ENCODE measurements at places on chromosomes 3 and 15. TPM values are rescaled to one million over a fixed set of nuclear protein-coding genes. Genes with fewer than 3 reads are reported as not detected.
A peak's percentile ranks its signal among the peaks of the same experiment; 100 is the strongest.

The USP50 gene
- total RNA-seq = not detected

The AMT gene
- 8.2 TPM for total RNA-seq

The NR2F2 gene
- total RNA-seq = 343 TPM

The STRIT1 gene
- not detected for total RNA-seq

The XYLB gene
- 2.4 TPM for total RNA-seq

DNA sequence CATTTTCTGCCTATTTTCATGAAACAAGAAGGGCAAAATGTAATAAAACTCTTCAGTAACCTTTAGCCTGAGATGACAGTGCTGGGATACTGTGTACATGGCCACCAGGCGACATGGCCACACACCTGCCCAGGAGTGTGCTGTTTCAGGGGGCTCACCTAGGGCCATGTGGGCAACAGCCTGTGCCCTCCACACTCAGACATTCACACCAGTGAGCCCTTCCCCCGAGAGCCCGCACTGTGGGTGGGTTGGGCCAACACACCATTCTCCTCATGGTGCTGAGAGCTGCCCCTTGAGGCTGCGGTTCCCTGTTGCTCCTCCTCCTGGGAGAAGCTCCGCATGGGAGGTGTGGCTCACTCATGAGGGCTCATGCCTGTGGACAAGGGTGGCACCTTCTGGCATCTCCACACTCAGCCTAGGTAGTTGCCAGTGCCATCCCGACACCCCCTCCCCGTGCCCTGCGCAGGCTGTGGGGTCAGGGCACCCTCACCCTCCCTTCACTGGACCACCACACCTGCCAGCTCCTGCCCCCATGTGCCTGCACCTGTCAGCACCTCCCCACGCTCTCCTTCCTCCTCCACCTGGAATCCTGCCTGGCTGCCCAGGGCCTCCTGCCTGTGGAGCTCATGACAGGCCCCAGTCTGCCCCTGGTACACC lies 19.7 kb downstream of the OCA2 start:
- DNase-seq = no peak

- no peak for DNase-seq
Measured at GRCh38 chr3:156682501-156682900, 8.1 kb downstream of the TIPARP start.

- DNase-seq = no peak
Measured at GRCh38 chr3:156892701-156893100, 66.5 kb downstream of the LEKR1 start.

DNA sequence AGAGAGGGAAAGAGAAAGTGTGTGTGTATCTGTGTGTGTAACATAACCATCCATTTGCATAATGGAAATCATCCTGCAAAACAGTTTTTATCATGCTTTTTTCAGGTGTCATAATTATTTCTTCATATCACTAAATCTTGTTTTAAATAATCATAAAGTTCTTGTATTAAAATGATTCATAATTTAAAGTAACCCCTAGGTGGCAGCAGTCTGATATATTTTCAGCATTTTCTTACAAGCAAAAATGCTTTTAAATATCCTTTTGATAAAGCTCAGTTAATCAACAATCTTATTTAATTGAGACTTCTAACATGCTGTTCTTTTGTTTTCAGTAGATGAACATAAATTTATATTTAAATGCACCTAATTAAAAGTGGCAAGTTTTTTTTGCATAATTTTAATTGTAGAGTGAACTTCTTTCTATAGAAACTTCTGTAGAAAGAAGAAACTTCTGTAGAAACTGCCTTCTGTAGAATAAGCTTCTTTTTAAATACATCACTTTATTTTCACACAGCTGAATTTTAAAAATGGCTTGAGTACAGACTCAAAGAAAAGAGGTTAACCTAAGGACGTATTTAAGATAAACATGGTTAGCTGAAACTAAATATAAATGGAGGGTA lies 72.5 kb downstream of the OPA1 start:
- no peak for DNase-seq

DNA sequence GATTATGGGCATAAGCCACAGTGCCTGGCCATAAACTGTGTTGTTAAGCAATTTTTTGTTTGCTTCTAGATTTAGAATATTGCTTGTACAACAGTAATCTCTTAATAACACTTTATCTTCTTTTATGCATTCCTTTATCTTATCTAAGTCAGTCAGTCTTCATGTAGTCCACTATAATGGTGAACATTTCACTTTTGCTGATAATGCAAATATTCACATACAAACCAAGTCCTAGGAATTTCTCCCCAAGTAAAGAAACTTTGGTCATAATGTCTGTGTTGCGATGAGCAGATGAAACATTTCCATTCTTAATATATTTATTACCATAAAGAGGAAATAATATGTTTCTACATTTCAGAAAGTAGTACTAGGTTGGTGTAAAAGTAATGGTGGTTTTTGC lies 765.8 kb upstream of the ARRDC4 start:
- DNase-seq = no peak

DNA sequence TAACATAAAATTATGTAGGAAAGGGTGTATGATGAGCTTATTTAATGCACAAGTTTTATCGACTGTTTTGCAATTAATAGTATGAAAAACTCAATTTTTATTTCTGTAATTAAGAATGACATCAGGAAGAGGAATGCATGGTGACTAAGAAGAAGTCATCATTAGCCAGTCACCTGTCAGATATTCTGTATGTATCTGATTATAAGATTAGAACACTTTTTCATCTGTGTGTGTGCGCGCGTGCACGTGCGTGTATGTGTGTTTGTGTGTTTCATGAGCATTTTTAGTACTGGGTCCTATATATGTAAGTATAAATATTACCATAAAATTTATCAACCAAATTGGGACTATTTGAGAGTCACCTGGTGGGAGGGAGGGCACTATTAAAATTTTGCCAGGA lies 5.0 kb upstream of the ABHD2 start:
- no peak for DNase-seq

GRCh38 chr3:71361334-71361890 lies 222.1 kb downstream of the FOXP1 start:
- DNase-seq = no peak

DNA sequence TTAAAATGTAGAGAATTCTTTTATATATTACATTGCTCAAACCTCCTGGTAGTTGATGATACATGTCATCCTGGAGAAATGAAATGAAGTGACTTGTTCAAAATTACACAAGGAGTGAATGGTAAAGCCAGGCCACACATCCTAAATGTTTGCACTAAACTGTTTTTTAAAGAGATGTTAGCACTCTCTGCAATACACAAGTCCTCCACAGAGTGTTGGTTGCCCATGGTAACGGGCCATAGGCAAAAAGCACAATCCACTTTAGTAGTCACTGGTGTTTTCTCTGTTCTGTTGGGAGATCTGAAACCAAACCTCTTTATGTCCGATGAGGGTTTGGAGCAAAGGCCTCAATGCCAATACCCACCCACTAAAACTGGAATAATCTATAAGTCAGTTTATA lies 907.4 kb downstream of the NTRK3 start:
- DNase-seq = no peak

DNA sequence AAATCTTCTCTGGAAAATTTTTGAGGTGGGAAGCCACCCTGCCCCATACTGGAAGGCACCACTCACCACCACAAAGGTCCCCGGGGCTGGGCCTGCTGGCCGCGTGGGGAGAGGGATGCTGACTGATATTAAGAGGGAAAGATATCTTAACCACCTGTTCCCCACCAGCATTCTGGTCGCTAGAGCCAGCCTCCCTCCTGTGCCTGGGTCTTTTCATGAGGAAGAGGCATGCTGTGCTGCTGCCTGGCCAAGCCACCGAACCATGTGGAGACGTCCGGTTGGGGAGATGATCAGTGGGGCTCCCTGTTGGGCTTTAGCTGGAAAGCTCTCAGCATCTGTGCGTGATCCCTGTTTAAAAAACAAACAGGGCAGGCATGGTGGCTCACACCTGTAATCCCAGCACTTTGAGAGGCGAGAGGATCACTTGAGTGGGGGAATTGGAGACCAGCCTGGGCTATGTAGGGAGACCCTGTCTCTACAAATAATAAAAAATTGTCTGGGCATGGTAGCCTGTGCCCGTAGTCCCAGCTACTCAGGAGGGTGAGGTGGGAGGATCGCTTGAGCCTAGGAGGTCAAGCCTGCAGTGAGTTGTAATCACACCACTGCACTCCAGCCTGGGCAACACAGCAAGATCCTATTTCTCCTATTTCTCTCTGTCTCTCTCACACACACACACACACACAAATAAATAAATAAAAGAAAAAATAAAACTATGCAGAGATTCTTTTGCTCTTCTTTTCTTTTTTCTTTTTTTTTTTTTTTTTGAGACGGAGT lies 1.0 kb downstream of the KLHL18 start:
- DNase-seq = peak; percentile 26

GRCh38 chr3:65433480-65433879 lies 605.2 kb downstream of the MAGI1 start:
- DNase-seq = no peak

DNA sequence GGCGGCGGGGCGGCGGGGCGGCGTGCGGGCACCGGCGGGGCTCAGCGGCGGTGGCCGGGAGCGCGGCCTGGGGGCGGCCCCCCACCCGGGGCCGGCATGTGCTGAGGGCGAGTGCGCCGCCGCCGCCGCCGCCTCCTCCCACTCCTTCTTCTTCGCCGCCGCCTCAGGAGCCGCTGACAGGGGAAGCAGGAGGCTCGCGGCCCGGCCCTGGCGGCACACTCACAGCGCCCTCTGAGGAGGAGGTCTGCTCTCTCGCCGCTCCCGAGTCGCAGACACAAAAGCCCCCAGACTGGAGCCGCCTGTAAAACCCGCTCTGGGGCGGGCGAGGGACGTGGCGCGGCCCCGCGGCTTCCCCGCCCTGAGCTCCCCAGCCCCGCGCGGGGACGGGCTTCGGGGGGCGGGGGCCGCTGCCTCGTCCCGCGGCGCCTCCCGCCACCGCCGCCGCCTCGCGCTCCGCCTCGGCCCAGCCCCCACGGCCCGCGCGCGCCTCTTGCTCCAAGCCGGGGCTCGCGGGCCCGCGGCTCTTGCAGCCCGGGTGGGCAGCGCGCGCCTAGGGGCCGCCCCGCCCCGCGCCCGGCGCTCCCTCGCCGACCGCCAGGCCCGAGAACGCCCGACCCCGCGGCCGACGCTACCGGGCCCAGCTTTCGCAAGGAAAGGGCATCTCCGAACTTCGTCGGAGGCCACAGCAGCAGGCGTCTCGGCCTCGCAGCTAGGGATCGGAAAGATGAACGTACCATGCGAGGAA lies at the start of gene PYGO1:
TSS of gene PYGO1 (minus strand) at position 276 of the 745 bp plus-strand sequence. CDS start 462 bp downstream, outside the sequence.
- DNase-seq = peak; percentile 59

DNA sequence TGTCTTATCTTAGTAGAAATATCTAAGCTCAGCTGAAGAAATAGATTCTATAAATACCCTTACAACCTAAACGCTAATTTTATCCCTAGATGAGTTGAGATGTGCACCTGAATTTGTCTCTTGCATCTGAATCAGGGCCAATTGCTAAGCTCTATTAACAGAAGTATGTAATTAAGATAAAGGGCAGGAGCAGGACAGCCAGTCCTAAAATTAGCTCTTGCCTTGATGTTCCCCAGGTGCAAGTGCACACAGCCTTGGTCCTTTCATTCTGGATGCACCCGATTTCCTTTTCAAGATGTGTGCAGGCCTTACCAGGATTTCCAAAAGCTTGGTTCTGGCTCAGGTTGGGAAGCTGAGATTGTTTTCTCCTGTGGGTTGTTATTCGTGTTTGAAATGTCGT lies 52.4 kb downstream of the MAGI1 start:
- no peak for DNase-seq

DNA sequence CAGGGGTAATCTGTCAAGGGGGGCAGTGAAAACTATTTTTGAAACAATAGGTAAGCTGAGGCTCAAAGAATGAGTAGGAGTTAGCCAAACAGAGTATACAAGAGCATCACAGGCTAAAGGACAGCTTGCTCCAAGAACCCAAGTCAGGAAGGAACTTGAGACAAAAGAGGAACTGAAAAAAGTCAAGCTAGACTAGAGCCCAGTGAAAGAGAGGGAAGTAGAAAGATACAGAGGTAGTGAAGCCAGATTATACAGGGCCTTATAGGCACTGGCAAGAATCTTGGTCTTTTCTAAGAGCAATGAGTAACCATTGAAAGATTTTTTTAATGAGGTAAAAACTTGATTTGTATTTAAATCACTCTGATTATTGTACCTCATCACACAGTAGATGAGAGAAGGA lies 69.9 kb downstream of the FILIP1L start:
- no peak for DNase-seq

- no peak for DNase-seq
Measured at GRCh38 chr3:194246709-194247349, 104.3 kb downstream of the CPN2 start.

DNA sequence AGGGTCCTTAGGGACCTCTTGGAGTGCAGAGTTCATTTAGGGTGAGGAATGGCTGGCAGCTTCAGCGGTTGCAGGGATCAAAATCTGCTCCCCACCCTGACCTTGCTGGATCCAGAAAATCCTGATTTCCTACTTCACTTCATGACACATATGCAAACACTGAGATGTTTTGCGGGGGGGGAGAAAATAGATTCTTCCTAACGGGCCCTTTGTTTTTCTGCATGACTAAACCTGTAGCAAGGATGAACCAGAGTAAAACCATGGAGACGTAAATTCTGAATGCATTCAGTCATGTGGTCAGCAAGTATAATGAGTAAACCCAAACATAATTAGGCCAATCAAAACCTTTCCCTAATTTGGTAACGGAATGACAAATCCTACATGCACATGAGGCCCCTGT lies 20.0 kb upstream of the RBP1 start:
- DNase-seq = no peak

DNA sequence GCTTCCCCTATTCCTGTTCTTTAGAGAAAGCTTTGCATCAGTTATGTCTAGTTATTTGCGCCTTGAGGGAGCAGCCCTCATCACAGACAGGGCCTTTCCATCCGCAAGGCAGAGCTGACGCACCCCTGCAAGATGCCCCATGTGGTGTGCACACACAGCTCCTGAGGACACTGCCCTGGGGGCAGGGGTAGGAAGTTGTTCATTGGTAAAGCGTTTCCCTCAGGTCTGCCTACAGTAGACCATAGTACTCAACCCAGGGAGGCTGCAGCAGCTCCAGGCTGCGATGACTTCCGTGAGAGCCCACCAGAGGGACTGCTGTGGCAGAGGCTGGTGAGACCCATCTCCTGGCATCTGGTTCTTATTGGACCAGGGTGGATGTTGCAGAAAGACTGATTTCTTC lies 55.1 kb upstream of the PLXNA1 start:
- no peak for DNase-seq

GRCh38 chr3:52198643-52199608 lies 966 bp downstream of the ALAS1 start:
- DNase-seq = no peak

Data from ovary (tissue), 10 donors.